ENCODE measurements at places on chromosomes 5 and 9.
A peak's percentile ranks its signal among the peaks of the same experiment; 100 is the strongest.

- DNase-seq, result no peak
Measured at GRCh38 chr5:136701191-136701590, 335.8 kb upstream of the TRPC7 start.

- DNase-seq, result no peak
Measured at GRCh38 chr9:84379740-84380139, 39.2 kb upstream of the SLC28A3 start.

DNA sequence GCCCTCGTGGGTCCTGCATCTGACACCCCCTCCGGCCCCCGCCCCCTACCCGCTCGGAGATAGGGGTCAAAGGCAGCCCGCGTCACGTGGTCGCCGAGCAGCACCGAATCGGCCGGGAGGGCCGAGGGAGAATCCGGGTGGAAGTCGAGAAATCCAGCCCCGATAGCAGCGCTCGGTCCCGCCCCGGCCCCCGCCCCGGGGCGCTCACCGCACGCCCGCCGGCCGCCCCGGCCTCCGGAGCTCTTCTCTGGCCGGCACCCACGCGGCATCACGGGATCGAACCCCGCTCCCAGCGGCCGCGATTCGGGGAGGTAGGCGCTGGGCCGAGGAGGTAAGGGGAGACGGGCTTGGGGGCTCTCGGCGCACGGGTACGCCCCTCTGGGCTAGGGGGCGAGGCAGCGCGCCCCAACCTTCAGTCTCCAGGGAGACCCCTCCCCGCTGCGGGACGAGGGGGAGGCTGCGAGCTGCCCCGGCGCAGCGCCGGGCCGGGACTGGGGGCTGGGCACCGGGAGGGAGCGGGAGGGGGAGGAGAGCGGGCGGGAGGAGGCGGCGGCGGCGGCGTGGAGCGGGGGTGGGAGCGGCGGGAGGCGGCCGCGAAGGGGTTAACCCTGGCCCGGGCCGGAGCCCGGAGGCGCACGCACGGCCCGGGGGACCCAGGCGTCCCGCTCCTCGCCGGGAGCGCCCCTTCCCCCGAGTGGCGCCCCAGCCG, 22.1 kb upstream of the NDST1 start:
- DNase-seq, result peak; percentile 84

GRCh38 chr5:174617285-174617684, 107.1 kb upstream of the MSX2 start:
- DNase-seq, result no peak

GRCh38 chr5:71662381-71662780, 56.7 kb upstream of the CARTPT start:
- DNase-seq, result no peak

DNA sequence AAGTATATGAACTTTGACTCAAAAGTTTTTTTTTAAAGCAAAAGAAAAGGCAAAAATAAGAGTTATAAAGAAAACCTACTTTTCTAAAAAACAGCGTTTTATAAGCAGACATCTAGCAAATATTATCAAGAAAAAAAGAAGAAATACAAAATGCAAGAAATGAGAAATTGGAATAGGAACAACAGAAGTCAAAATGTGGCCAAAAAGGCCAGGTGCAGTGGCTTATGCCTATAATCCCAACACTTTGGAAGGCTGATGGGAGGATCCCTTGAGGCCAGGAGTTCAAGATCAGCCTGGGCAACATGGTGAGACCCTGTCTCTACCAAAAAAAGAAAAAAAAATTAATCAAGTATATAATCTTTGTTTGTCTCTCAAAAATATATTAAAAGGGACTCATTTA, 35.9 kb downstream of the APTX start:
- no peak for DNase-seq

DNA sequence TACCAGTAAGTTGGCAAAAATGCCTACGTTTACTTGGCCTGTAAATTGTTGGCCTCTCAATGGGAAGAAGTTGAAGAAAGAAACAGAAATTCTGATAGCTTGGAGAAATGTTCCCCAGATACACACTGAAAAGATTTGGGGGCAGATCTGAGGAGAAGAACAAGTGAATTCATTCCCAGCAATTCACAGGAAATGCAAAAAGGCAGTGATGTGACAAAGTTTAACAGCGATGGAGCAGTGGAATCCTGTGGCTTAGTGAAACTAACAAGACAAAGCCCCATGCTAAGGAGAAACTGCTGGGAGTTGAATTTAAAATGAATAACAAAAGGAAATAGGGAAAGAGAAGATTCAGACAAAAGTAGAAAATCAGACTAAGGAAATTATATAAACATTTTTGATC, 213.2 kb upstream of the EDIL3 start:
- DNase-seq, result no peak

GRCh38 chr5:36948650-36949049, 72.1 kb downstream of the NIPBL start:
- no peak for DNase-seq

DNA sequence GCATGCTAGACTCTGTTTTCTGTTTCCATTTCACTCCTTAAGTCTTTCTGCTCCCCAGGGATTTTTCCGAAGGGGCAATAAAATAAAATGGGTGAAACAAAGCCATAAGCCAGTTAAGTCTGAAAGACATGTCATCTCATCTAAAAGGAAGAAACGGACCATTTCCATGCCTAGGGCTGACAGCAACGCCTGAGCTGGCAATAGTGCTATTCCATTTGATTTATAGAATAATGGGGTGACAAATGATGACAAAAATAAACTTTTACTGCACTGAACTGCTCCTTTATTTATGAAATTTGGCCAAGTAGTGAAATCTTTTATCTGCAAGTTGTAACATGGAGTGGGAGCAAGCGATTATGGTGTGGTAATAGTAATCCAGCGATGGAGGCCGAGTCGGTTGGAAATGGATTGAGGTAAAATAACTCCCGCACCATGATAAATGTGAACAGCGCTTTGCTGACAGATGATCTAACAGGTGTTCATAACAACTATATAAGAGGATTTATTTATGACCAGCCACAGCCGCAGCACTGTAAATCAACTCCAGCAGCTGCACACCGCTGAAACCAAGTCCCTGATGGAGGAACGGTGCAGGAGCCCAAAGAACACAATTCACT, 219.8 kb upstream of the TBCA start:
- no peak for DNase-seq

DNA sequence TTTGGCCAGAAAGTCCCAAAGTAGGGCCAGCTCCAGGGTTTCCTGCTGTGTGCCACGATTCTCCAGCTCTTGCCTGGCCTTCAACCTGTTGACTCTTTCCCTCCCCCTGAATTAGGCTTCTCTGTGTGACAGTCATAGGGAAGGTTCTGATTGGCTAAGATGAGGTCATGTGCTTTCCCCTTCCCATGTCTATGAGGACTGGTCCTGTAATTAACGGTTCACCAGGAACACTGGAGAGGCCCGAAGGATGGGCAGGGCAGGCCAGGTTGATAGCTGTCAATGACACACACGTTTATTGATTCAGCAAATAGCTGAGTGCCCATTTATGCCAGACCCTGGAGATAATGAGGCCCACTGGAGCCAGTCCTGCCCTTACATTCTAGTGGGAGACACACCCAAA, 9.0 kb upstream of the PRR7 start:
- no peak for DNase-seq

GRCh38 chr9:126612813-126613641, 701 bp upstream of the LMX1B start:
- DNase-seq, result no peak

DNA sequence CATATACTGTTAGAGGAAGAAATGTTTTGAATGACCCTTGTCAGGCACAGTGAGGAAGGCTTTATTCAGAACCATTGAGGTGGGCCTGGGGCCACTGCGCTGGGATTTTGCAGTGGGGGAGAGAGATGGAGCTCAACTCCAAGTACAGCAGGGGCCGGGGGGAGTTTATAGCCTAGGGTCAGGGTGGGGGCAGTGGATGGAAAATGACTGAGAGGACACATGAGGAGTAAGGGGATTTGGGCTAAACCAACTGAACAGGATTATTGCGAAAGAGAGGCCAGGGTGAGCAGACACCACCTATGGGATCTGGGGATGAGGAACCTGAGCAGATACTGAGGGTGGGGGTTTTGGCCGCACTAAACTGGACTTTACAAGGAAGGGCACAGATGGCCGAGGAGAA, 6.3 kb downstream of the CEP72 start:
- no peak for DNase-seq

DNA sequence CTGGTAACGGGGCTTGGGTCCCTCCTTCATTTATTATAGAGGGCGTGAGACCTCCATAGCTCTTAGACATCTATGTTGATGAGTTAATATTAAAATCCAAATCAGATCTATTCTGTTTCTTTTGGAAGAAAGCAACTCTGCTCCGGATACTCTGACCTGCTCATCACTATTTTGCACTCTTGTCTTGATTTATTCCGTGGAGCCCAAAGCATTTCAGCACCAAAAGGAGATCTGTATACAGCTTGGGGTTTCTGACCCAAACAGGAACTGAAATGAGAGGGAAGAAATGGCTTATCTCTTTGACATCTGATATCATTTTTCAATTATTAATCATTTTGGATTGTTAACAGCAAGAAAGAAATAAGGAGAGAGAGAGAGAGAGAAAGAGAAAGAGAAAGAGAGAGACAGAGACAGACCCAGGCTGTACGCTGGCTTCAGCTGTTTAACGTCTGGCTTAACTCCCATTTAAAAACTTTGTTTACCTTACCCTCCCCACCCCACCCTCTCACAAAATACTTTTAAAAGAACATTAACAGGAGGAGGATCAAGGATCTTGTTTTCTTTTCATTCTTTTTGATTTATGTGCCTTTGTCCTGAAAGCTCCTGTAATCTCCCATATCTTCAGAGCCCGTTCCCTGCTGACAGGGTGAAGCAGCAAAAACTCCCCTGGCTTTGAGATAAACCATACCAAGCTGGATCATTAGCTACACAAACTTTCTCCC, 231.4 kb upstream of the TUT7 start:
- DNase-seq, result no peak

GRCh38 chr9:30775236-30775635, 1609.2 kb upstream of the ACO1 start:
- DNase-seq, result no peak

DNA sequence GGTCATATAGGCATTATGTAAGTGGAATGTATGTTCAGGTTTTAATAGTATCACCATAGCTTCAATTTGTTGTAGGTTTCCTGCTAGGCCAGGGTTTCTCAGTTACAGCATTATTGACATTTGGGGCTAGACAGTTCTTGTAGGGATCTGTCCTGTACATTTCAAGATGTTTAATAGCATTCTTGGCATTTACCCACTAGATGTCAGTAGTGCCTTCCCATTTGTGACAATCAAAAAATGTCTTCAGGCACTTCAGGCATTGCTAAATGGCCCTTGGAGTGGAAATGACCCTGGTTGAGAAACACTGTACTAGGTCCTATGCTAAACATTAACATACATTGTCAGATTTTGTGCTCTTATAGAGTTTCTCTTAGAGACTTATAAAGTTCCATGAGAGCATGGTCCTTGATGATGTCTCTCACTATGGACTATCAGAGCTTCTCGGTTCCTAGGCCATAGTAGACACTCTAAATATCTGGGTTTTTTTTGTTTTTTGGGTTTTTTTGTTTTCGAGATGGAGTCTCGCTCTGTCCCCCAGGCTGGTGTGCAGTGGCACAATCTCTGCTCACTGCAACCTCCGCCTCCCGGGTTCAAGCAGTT, 1.4 kb downstream of the KIF20A start:
- no peak for DNase-seq

GRCh38 chr5:115461506-115462290, 82.9 kb downstream of the FEM1C start:
- no peak for DNase-seq

GRCh38 chr5:153402550-153402949, 87.9 kb upstream of the GRIA1 start:
- DNase-seq, result no peak

DNA sequence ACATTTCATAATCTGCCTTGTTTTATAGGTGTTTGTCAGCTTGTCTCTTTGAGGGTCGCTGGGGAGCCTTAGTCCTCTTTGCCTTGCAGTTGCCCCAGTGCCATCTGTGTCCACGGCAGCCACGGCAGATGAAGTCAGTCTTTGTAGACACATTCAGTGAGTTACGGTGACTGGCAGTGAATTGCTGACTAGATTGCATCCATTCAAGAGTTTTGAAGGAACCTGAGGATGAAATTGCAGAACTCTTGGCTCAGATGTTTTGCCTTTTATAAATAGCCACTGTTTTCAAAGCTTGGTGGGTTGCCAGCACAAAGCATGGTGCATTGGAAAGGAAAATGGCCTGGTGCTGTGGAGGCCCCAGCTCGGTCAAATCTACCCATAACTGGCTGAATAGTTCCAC, 125.6 kb downstream of the TRIO start:
- no peak for DNase-seq

DNA sequence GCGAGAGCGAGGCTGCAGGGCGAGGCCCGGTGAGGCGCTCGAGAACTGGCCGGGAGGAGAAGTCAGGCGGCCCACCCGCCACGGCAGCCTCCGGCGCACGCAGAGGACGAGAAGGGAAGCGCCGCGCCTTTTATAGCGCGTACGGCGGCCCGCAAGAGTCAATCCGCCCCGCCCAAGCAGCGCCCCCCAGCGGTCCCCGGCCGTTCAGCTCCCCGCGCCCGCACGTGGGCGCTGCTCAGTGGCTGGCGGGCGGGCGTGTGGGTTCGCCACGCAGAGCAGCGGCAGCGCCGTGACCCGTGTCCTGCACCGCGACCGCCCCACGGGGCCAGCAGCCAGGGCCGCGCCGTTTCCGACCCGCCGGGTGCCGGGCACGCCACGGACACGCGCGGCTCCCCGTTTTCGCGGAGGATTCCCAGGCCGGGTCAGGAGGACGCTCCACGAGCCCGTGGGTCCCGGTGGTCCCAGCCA, 14.6 kb downstream of the LCN10 start:
- DNase-seq, result peak; percentile 95

- DNase-seq, result no peak
Measured at GRCh38 chr9:8542537-8542936, 743.0 kb upstream of the DMAC1 start.

DNA sequence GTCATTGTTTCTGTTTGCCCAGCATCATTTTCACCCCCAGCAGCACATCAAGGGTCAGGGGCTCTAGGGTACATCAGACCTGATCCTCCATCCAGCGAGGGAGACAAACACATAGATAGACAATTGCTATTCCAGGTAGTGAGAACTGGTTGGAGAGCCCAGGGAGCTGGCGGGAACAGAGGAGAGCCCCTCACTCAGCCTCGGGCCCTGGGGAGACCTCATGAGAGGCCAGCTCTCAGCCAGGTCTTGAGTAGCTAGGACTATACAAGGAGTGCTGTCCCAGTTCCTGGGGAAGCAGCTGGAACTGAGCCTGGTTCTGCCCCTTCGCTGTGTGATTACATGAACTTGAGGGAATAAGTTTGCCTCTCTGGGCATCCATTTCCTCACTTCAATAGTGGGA, 80.3 kb downstream of the HRH2 start:
- no peak for DNase-seq

DNA sequence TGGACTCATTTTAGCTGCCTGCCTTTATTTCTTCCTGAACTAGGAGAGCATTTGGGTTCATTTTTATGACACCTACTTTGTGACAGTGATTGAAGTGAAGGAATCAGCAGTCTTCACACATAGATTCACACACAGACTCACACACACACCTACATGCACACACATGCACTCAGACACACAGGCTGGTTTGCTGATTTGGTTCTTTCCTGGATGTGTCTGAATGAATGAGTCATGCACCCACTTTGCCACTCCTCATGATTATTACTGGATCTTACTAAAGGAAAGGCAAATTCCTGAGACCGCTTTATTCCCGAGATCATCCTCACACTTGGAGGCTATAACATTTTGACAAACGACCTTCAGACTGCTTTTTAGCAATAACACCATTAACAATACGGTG, 529.5 kb downstream of the AGTPBP1 start:
- DNase-seq, result no peak

Measured in Right ventricle myocardium superior (tissue), 1 donor.